GDM1 (cell line): ENCODE measurements at places on chromosomes 1 and 21.
A peak's percentile ranks its signal among the peaks of the same experiment; 100 is the strongest.

GRCh38 chr1:20279509-20279908 is 11.2 kb upstream of the VWA5B1 start:
- no peak for DNase-seq

DNA sequence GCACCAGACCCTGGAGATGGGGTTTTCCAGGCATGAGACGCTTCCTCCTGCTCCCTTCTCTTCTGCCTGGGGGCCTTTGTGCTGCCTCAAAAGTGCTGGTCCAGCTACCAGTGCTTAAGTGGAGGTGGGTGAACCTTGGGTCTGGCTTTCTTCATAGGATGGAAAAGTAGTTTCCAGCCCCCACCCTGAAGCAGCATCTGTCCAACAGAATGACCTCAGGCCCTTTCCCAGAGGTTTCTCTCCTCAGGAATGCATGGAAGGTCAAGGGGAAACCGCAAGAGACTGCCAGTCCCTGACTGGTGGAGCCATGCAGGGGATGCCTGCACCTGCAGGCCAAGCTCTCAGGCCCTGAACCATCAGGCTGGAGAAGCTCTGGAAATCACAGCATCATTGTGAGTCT is 63.8 kb downstream of the HMGB4 start:
- no peak for DNase-seq

GRCh38 chr1:61182480-61182879 is 100.1 kb downstream of the NFIA start:
- no peak for DNase-seq

GRCh38 chr21:45556645-45557615 is 14.7 kb upstream of the SLC19A1 start:
- no peak for DNase-seq

GRCh38 chr1:184176058-184176457 is 124.5 kb downstream of the TSEN15 start:
- DNase-seq, result no peak

- no peak for DNase-seq
Observed at GRCh38 chr1:242426271-242426905, 98.1 kb downstream of the PLD5 start.

DNA sequence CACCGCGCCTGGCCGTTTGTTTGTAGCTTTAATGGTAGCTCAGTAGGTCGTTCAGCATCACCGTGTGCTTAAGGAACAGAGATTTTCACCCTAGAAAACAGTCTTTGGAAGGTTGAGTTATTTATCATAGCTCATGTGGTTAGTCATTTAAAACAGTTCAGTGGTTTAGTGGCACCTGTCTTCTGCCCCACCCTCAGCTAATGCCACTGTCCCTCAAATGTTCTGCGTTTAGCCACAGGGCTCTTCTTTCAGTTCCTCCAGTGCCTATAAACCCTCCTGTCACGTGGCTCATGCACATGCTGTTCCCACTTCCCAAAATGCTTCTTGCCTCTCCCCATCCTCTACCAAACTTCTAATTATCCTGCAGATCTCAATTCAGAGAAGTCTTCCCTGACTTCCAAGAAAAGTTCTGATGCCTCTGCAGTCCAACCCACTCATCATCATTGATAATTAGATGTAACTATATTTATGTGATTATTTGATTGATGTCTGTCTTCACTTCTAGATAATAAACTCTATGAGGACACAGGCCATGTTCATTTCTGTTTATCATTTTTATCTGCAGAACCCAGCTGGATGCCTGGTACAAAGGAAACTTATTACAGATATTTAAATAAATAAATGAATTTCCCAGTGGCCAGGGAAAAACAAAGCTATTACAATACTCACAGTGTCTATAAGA is 14.4 kb upstream of the DIPK1A start:
- no peak for DNase-seq

DNA sequence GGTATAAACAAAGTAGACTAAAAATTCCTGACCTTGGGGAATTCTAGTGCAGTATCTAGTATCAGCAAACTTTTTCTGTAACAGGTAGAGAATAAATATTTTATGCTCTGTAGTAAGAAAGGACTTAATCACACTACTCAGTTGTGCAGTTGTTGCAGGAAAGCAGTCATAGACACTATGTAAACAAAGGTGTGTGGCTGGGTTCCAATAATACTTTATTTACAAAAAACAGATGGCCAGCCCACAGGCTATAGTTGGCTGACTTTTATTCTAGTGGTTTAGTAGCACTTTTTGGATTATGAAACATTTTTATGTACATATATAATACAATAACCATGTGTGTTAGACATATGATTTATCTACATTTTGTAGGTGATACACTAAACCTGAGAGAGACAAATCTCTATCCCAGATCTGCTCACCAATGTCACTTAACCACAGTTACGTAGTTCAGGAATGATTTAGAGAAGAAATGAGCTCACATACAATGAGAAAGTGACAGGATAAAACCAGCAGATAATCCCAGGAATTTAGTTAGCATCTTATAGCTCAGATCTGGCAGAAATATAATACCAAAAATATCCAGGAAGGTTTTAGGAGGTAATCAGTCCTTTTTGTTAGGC is 56.1 kb downstream of the MIER1 start:
- no peak for DNase-seq

GRCh38 chr1:66711420-66711819 is 40.8 kb upstream of the DYNLT5 start:
- DNase-seq, result no peak

DNA sequence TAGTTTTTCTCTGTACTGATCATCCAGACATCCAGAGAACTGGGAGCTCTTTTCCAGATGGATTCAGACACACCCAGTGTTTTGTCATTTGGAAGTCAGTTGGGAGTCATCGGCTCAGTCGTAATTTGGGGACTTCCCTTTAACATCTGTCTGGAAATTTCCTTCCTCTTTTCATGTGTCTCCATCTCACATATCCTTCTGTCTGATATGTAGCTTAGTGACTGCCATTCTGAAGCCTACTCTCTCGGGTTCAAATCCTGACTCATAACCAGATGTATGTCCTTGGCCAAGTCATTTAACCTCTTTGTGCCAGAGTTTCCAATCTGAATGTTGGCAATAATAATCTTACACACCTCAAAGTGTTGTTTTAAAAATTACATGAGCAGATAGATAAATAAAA is 3.0 kb downstream of the MORC3 start:
- DNase-seq, result peak; percentile 31

- DNase-seq, result no peak
Observed at GRCh38 chr1:198903203-198903602, 264.4 kb downstream of the PTPRC start.

DNA sequence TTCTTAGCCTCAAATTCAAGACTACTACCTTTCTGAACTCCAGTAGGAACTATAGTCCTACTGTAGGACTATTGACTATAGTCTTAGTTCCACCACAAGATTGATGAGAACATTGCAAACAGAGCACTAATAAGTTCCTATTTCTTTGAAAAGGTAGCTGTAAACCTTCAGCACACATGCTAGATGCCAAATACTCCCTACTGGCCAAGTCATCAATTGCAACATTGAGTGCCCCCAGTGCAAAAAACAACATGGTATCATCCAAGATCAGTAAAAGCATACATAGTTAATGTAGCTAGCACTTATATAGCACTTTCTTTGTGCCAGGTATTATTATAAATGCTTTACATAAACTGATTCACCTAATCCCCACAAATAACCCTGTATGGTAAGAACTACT is 99.8 kb downstream of the MRPL39 start:
- no peak for DNase-seq

DNA sequence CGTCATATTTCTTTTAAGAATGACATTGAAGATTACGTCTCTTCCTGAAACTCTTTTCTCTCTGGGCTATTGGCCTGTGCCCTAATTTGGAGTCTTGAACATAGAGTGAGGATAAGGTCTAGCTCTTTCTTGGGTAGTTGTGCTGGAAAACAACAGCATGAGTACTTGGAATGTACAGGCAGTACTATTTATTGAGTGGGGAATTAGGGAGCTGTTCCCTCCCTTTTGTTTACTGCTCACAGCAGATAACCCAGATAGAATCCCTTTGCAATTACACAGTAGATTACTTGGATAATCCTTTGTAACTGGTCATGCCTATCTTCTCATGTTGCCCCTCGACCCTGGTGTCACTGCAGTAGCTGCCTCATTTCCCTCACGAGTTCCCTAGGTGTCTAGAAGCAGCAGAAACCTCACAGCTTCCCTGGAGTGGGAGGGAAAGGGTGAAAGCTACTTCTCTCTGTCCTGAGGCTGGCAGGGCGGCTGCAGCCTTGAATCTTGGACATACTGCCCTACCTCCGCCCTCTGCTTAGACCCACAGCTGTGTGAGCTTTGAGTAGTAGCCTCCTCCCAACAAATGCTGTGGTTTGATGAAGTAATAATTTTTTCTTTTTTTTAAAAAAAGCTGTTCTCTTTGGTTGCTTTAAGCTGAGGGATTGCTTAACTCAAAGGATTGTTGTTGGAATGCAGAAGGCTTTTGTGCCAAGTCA is 70.6 kb downstream of the FGGY start:
- no peak for DNase-seq

GRCh38 chr1:162951553-162952315 is 90.8 kb upstream of the CCDC190 start:
- DNase-seq, result no peak
